MM.1S (cell line): ENCODE measurements at places on chromosomes 1 and 21.
A peak's percentile ranks its signal among the peaks of the same experiment; 100 is the strongest.

DNA sequence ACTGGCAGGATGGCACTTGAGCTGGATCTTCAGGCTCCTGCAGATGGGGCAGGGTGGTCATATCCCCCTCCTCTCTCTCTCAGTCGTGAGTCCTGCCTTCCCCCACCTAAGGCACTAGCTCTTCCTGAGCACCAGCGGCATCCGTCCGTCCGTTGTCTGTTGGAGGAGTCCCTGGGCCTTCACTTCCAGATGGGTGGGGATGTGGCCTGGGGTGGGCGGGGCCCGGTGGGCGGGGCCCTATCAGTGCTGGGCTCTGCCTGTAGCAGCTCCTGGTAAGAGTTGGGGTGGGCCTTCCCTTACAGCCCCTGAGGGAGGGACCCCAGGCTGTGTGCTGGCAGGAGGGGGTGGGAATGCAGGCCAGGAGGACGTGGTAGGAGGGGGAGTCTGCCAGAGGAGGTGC lies 10.3 kb downstream of the LDLRAD2 start:
- H3K4me3 ChIP-seq, result no peak overlapping the region
- no peaks in the 10 kb centered on the region for H3K4me1 ChIP-seq
- no peak for DNase-seq
- H3K36me3 ChIP-seq, result no peaks in the 10 kb centered on the region
- no peak overlapping the region for H3K27ac ChIP-seq

DNA sequence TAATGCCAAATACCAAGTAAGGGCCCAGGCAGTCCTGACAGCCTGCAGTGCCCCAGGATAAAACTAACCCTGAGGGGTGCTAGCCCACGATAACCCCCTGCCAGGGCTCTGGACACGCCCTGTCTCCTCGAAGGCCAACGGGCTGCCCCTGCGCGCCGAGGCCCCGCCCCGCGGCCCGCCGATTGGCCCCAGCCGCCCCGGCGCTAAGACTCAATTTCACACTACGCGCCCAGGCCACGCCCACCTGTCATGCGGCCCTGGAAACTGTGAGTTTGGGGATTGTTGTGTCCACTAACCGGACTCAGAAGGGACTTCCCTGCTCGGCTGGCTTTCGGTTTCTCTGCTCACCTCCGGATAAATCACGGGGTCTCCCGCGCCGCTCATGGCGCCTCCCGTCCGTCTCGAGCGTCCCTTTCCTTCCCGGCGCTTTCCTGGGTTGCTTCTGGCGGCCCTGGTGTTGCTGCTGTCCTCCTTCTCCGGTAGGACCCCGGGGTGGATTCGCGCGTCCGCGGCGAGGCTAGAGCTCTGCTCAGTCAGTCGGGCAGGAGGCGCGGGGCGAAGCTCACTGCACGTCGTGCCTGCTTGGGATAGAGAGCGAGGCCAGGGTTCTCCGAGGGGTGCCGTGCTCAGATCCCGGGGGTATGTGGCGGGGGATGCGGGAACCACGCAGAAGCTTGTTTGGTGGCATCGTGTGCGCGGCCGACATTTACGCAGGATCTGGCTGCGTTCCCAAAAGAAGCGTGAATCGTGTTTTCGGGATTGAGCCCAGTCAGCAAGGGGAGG lies at the start of gene CR1L:
Gene CR1L (plus strand): TSS at position 282 of the 783 bp plus-strand sequence. CDS start 101 bp downstream, at position 383.
- no peaks in the 10 kb centered on the region for H3K27me3 ChIP-seq
- no peak within 1 kb of the TSS for H3K27ac ChIP-seq
- H3K4me1 ChIP-seq, result no peaks in the 10 kb centered on the region
- no peak within 1 kb of the TSS for H3K4me3 ChIP-seq
- no peak for DNase-seq
- no peaks in the 10 kb centered on the region for H3K36me3 ChIP-seq

DNA sequence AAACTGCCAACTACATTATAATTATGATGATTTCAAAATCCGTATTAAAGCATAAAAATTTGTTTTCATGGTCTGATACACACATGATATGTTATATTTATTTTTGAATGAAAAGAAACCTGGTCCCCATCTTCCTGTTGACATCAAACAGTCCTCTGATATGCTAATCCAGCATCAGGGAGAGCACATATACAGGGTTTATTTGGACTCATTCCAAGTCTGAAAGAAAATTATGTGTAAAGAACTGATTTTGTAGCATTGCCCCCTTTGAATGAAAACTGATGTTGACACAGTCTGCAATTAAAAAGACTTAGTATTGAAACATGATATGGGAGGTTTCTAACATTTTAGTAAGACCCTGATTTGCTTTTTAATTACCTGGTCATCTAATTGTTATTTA lies 119.4 kb downstream of the NEK7 start:
- no peaks in the 10 kb centered on the region for H3K27me3 ChIP-seq
- no peak overlapping the region for H3K4me3 ChIP-seq
- no peak overlapping the region for H3K27ac ChIP-seq
- DNase-seq, result no peak

DNA sequence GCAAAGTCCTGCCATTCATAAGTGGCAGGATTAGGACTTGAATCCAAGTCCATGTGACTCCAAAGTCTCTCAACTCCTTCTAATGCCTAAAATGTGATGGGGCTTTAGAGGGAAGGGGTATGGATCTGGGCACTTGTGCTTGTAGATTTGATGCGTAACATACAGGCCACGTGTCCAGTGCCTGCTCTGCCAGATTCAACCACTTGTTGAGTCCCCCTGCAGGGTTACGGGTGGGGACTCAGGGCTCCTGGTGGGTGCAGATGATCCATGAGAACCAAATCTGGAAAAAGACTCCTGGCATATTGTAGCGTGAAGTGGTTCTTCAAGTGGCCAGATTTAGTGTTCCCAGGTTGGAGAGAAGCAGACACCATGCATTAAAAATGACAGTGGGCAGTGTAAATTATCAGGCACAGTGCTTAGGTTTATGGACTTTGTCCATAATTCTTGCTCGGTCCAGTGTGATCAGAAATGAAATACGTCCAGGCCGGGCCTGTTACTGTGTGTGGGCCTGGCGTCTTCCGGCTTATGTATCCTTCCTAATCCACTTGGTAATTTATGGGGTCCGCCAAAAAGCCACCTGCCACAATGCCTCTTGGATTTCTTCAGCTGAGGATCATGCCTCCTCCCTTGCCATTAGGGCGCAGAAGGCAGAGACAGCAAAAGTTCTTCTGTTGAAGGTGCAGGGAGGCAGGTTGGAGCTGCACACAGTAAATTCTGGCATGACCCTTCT lies 51.2 kb upstream of the LRP8 start:
- H3K4me1 ChIP-seq, result no peaks in the 10 kb centered on the region
- no peaks in the 10 kb centered on the region for H3K36me3 ChIP-seq
- H3K4me3 ChIP-seq, result no peak overlapping the region
- H3K27ac ChIP-seq, result no peak overlapping the region

- DNase-seq, result no peak
- H3K27ac ChIP-seq, result no peak overlapping the region
- H3K27me3 ChIP-seq, result peaks cover 94% of the 10 kb centered on the region
- H3K4me1 ChIP-seq, result no peaks in the 10 kb centered on the region
- no peaks in the 10 kb centered on the region for H3K36me3 ChIP-seq
These were observed 15.6 kb upstream of the VAMP3 start for GRCh38 chr1:7755448-7755847.

GRCh38 chr1:151846062-151846568 lies 6.5 kb upstream of the C2CD4D start:
- DNase-seq, result no peak
- H3K36me3 ChIP-seq, result no peaks in the 10 kb centered on the region
- H3K27ac ChIP-seq, result peak overlapping the region; percentile 6; the same call in 1 of the 2 replicates
- H3K4me1 ChIP-seq, result peaks cover 11% of the 10 kb centered on the region
- no peaks in the 10 kb centered on the region for H3K27me3 ChIP-seq

- H3K27ac ChIP-seq, result no peak overlapping the region
- DNase-seq, result no peak
- H3K27me3 ChIP-seq, result peaks cover 24% of the 10 kb centered on the region
- no peaks in the 10 kb centered on the region for H3K36me3 ChIP-seq
- H3K4me1 ChIP-seq, result no peaks in the 10 kb centered on the region
- H3K4me3 ChIP-seq, result no peak overlapping the region
These were observed 1.4 kb upstream of the PODN start for GRCh38 chr1:53060579-53060978.

DNA sequence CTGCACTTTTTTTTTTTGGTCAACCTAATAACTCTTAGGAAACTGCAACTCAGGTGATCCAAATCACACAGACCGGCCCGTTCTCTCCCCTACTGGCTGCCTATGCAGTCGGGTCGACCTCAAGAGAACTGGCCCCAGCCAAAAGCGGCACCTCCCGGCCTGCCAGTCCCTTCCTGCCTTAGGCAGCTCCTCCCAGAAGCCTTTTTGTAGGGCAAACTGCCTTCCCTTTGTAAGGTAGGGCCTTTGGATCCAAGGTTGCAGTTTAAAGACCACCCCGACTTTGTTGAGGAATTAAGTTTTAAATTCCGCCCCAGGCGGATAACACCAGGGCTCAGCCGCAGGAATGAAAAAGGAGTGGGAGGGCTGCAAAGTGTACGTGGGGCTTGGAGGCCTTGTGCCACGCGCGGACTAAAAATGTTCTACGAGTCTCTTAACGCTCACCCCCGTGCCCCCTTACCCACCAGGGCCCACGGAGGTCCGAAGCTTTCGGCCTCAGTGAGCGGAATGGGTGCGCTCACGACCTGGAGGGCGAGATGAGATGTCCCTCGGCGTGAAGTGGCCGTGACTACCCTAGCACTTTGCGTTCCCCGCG lies 642 bp upstream of the ST3GAL3 start:
- DNase-seq, result peak; percentile 27
- no peaks in the 10 kb centered on the region for H3K27me3 ChIP-seq
- H3K27ac ChIP-seq, result no peak overlapping the region
- no peaks in the 10 kb centered on the region for H3K36me3 ChIP-seq
- peak overlapping the region; percentile 97 for H3K4me3 ChIP-seq
- peaks cover 29% of the 10 kb centered on the region for H3K4me1 ChIP-seq

DNA sequence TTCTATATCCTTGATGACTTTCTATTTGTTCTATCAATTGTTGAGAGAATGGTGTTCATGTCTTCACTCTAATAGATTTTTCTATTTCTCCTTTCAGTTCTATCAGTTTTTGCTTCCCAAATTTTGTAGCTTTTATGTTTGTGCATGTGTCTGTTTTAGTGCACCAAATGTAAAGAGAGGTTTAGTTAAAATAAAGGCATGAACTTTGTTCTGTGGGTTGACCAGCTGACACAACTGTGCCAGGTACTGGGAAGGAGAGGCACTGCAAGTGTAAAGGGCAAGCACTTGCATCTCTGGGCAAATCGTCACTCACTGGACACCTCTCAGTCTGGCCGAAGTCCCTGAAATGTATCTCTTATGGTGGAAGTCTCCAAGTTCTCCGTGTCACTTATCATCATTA lies 38.6 kb upstream of the ABCD3 start:
- H3K27ac ChIP-seq, result no peak overlapping the region
- H3K4me3 ChIP-seq, result no peak overlapping the region
- no peak for DNase-seq

GRCh38 chr1:168728473-168729404 lies at the start of gene DPT:
TSS of gene DPT (minus strand) at chr1:168729206. CDS start at chr1:168729174, 32 bp downstream.
- no peaks in the 10 kb centered on the region for H3K36me3 ChIP-seq
- H3K27me3 ChIP-seq, result peaks cover 57% of the 10 kb centered on the region
- H3K27ac ChIP-seq, result no peak within 1 kb of the TSS
- H3K4me3 ChIP-seq, result no peak within 1 kb of the TSS; the same call in 1 of the 2 replicates

GRCh38 chr21:37658121-37658816 lies 258.0 kb downstream of the KCNJ6 start:
- no peak for DNase-seq
- no peak overlapping the region for H3K4me3 ChIP-seq
- no peak overlapping the region for H3K27ac ChIP-seq
- no peaks in the 10 kb centered on the region for H3K36me3 ChIP-seq
- no peaks in the 10 kb centered on the region for H3K4me1 ChIP-seq
- no peaks in the 10 kb centered on the region for H3K27me3 ChIP-seq
